ENCODE measurements at places on chromosomes 3 and 15.

DNA sequence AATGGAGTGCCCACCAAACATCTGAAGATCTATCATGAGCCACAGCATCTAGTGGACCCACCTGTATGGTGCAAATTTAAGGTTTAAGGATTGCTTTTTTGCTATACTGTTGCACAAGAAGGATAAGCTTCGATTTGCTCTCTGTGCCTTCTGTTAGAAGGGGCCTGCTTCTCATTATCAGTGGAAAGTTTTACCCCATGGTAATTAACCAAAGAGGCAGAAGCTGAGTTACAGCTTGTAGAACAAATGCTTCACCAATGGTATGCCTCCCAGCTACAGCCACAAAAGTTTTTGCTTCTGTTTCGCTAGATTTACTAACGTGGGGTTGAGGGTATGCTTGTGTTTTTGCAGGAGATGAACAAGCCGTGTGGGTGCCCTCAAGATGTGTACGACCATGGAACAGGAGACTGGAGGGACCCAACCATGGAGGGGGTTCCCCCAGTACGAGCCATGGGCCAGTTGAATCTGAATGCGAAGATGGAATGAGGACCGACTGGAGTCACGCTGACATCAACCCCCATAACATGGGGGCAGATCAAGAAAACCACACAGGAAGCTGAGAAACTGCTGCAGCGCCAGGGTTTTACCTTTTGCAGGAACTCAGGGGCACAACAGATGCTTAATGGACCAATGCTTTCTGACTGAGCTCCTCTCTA is 43.5 kb downstream of the ACAD9 start:
- DNase-seq: peak; percentile 16

GRCh38 chr15:60605879-60606307 is 127.0 kb upstream of the ICE2 start:
- DNase-seq: no peak

DNA sequence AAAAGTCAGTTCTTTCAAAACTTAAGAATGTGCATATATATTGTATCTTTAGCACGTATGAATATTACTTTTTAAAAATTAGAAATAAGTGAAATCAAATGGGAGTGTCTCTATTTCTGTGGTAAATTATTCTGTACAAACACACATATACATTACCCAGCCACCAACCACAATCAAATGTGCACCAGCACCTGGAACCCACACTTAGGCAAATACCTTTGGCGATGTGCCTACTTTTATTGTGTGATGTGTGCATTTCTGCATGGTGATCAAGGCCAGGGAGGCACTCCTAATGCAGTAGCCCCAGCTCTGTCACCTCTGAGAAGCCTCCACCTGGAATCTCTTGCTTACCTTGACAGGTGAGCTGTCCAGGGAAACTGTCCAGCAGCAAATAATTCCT is 76.9 kb downstream of the PIK3R4 start:
- no peak for DNase-seq

- DNase-seq: no peak
Observed at GRCh38 chr15:59557581-59557980, 54.0 kb upstream of the GCNT3 start.

DNA sequence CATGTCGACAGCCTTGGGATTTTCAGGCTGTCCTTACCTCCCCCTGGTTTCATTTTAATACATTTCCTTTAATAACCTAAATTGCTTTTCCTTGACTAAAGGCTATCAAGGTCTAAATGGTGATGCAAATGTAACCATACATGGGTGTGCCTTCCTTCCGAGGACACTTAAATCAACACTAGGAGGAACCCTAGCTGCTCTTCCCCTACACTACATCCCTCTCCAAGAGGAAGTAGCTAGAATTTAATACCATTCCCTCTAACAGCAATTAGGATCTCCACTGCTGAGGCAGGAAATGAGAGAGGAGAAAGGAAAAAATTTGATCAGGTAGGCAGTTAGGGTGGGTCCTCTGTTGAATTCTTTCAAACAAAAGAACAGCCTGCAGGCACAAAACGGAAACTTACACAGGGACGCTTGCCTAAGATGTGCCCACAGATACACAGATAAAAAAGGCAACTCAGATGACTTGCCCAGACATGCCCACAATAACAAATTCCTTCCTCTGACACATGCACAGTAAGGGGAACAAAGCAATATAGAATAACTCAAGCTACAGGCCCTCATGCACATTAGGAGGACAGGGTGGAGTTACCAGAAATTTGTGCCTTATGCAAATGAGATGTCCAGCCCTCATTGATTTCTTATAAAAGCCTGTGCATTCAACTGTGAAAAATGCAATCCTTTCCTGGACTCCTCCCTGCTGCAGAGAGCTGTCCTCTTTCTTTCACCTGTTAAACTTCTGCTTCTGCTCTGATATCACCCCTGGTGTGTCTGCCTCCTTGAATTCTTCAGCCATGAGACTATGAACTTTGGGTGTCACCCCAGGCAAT is 1024.4 kb upstream of the CADM2 start:
- DNase-seq: no peak

DNA sequence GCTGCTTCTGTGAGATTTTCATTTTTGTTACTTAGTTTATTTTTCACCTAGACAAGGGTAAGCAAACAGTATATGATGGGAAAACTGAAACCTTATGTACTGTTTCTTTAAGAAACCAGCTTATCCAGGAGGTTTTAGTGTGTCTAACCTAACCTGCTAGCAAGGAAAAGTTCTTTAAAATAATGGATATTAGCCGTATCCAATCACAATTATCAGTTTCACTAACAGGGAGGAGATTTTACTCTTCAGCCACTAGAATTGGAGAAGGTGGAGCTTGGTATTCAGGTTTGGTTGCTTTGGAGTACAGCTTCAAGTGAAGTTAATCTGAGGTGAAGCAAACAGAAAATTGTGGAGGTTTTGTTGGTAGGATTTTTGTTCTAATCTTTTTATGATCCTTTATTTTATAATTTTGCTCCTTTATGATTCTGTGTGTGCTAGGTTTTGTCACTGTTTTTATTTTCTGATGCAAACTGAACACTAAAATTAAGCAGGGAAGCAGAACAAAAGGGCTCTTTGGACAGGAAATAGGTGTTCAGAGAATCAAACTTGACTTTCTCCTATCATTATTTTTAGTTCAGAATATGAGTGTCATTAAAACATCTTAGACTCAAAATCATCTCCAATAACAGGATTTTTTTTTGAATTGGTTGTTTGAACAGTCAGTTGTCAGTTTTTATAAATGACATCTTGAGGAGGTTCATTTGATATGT is 13.0 kb downstream of the ZFAND6 start:
- no peak for DNase-seq

GRCh38 chr3:32780735-32781210 is 37.0 kb upstream of the TRIM71 start:
- DNase-seq: no peak

GRCh38 chr3:127886231-127886955 is 28.6 kb upstream of the KBTBD12 start:
- no peak for DNase-seq

DNA sequence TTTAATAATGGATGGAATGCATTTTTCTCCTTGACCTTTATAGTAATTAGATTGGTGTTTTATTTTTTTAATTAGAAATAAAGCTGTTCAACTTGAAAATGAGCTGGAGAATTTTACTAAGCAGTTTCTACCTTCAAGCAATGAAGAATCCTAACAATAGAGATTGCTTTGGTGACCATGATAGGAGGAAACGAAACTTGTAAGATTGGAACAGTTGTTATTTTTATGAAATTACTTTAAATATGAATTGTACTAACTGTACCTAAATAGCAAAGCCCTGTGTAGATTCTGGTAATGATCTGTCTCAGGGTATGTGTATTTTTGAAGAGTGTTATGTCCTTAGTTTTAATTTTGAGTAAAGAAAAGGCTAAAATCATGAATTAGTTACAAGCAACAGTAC is 44.4 kb downstream of the MFN1 start:
- DNase-seq: no peak

DNA sequence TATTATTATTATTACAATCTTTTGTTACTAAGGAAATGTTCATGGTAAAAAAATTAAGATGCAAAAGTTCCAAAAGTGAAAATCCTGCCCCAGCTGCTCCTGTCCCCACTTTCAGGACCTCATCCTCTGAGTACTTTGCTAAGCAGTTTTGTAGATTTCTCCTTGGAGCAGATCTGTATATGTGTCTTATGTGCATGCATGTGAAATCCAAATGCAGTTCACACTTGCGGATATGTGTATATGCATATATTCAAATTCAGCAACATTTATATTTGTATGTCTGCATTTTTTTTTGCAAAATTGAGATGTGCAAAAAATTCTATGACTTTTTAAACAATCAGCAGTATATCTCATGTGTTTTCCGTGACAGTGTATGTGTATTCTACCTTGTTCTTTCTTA is 19.2 kb downstream of the CHCHD6 start:
- no peak for DNase-seq

- no peak for DNase-seq
Observed at GRCh38 chr3:194271460-194272035, 79.6 kb downstream of the CPN2 start.

GRCh38 chr3:134364936-134365765 is 9.1 kb downstream of the AMOTL2 start:
- DNase-seq: no peak

DNA sequence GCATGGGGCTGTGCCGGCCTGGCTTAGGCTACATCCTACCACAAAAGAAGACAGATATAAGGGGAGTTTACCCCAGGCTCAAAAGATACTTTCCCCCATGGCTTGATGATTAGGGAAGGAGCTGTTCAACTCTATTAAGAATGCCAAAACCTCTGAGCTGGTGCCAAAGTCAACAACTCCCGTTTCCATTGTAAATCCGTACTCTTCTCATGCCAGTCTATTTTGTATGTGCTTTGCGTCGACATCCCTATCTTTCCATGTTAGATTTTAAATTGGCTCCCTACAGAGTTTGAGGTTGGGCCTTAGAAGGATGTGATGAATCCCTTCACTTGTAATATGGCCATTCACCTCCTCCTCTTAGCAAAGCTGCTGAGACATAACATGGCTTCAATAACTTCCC is 46.9 kb downstream of the RLBP1 start:
- no peak for DNase-seq

DNA sequence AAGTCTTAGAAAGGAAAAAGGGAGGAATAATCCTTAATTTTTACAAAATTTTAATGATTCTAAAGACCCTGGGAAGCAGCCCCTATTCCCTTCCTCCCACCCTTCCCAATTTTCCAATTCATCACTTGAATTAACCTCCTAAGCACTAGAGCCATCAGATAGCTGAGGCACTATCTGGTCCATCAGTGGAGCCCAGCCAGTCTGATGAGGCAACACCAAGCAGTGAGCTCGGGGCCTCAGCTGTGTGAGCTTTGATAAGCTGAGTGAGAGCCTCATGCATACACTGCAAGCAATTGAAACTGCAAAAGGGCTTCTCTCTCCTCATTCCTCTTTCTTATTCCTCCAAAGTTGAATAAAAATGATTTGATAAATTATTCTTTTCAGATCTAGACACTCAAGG is 31.9 kb downstream of the TUSC7 start:
- DNase-seq: no peak

- no peak for DNase-seq
Observed at GRCh38 chr15:92902737-92903593, 2.8 kb downstream of the CHD2 start.

DNA sequence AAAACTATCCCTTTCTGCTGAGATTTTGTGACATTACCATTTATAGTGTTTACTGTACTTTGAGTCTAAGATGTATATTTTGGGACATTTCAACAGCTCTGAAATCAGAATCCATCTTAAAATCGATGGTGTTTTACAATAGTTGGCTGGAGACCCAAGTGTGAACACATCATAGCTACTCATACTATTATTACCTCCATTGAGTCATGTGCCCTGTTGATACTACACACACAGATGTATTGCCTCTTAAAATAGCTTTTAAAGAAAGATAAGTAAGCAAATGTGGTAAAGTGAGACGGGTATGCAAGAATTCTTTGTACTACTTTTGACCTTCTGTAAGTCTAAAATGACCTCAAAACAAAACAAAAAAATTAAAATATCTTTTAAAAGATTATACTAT is 6.7 kb downstream of the LMOD3 start:
- DNase-seq: no peak

DNA sequence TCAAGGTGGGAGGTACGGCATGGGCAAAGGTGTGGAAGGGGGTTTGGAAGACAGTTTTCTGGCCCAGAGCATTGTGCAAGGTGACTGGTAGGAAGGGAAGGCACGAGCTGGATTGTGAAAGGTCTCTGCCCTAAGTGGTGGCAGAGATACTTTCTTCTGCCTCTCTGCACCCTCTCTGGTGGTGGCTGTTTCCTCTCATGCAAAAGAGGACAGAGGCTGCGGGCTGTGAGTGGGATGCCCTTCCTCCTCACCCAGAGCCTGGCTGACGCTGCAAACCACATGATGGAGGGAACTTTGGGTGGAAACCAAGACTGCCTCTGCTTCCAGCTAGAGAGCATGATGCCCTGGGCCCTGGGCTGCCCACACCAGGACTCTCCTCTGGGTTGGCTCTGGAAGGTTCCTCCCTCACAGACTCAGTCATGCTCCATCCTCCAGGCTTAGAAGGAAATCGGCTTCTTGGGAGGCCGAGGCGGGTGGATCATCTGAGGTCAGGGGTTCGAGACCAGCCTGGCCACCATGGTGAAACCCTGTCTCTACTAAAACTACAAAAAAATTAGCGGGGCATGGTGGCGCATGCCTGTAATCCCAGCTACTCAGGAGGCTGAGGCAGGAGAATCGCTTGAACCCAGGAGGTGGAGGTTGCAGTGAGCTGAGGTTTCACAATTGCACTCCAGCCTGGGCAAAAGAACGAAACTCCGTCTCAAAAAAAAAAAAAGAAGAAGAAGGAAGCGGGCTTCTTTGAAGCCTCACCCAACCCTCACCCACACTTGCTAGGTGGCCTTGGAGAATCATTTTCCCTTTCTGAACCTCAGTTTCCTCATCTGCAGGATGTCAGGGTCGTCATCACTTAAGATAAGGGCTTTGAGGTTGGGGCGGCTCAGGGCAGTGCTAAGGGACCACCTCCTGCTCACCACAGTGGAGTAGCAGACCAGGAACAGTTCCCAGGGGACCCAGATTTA is 8.3 kb downstream of the PSTPIP1 start:
- DNase-seq: peak; percentile 60

Data from effector memory CD4-positive, alpha-beta T cell (primary cell).